ENCODE measurements at places on chromosomes 4 and X.

GRCh38 chr4:10534820-10535219, 77.6 kb upstream of the ZNF518B start:
- no peak for DNase-seq

GRCh38 chrX:643241-643595, 12.6 kb downstream of the SHOX start:
- DNase-seq = no peak

GRCh38 chr4:143289370-143289769, 47.3 kb upstream of the GAB1 start:
- DNase-seq = no peak

DNA sequence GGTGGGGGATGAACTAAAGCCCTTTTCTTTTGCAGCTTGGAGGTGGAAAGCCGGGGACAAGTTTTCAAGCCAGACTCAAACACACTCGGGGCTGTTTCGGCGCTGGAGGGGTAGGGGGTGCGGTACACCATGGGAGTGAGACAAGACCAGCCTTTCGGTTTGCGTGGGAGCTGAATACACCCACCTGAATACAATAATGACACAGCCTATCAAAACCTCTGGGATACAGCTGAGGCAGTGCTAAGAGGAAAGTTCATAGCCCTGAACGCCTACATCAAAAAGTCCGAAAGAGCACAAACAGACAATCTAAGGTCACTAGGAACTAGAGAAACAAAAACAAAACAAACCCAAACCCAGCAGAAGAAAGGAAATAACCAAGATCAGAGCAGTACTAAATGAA, 163.3 kb downstream of the ATRX start:
- no peak for DNase-seq

- DNase-seq = no peak
These were observed 67.2 kb upstream of the NRK start for GRCh38 chrX:105755109-105755508.

Measured in lower leg skin (tissue), 4 donors.